ENCODE measurements at places on chromosomes 4 and X.

- DNase-seq = no peak
These were observed 7.6 kb upstream of the VEGFD start for GRCh38 chrX:15391850-15392249.

- no peak for DNase-seq
These were observed 608.0 kb downstream of the TLL1 start for GRCh38 chr4:166481055-166481454.

DNA sequence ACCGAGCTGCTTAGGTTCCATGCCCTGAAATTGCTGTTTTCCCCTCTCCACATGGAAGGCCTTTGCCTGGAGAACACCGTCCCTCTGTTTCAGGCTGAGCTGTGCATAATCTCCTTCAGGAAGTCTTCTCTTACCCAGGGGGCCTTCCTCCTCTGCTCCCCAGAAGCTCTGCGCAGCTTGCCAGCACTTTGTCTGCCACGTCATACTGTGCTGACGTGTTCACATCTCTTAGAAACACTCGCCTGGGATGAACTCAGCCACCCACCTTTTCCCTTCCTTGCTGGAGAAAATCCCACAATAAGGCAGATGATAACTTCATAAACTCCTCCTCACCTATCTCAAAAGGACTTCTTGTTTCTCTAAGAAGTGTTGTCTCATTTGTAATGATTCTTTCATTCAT is 110.7 kb downstream of the ARHGAP10 start:
- DNase-seq = no peak

GRCh38 chr4:169791527-169792156 is 33.9 kb upstream of the HPF1 start:
- no peak for DNase-seq

GRCh38 chrX:18825375-18825774 is 117.9 kb downstream of the PPEF1 start:
- DNase-seq = no peak

DNA sequence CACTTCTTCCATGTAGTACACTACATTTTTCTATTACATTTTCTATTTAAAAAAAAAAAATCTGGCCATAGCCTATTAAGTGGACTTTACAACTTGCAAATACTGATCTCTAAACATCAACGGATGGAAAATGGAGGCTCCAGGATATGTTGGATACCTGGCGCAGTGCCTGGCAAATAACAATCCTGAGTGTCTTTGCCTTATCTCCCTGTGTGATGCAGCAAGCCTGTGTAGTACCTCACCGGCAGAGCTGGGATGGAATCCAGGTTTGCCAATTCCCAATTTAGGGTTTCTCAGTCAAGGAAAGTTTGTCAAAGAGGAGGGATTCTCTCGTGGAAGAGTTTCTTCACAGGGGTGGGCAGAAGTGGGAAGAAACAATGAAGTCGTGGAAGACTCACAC is 93.2 kb downstream of the KDR start:
- DNase-seq = no peak

DNA sequence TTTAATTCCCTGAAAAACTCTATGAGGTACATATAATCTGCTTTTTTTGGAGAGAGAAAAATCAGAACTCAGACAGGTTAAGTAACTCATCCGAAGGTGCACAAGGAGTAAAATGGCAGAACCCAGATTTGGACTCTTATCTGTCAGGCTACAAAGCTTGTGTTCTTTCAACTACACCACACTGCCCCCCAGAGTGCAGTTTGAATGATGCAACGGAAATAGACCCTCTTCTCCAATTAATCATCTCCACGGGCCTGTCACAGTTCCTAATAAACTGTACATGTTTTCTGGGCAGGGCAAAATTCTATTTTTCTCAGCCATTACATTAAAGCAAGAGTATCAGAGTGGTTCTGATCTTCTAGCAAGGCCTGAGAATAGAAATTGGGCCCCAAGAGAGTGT is 35.3 kb upstream of the DCX start:
- no peak for DNase-seq

DNA sequence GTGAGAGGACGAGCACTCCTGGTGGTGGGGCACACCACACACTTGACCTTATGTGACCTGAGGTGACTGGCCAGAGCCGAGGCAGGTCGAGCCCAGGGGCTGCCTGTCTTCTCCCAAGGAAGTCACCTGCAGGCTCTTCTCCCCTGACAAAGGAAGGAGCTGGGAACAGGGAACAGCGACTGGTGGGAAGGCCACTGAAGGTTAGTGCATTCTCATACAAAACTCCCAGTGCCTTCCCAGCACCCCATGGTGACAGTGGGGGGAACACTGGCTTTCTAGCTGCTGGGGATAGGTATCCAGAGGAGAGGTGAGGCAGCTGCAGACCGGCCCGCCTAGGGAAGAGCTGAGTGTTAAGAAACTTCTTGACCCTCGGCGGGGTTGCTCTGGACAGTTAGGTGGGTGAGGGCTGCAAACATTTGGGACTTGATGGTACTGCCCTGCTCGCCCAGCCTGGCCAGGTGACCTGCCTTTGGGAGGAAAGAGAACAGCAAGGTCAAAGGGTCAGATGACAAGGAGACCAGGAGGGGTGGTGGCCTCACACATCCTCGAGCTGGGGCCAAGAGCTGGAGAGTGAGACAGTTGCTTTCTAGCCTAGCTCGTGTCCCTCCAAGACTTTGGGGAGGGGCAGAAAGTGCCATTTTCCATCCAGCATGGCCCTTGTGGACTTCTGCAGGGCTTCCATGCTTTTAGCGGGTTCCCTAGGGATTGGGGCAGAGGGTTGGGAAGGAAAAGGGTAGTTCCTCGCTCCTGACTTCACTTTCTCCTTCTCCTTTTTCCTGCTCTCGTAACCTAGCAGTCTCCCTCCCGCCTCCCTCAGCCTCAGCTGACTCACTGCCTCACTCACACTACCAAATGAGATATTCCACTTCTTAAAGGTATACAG is 2.7 kb downstream of the NALF2 start:
- DNase-seq = no peak
